ENCODE measurements at places on chromosomes 3 and 15.
A peak's percentile ranks its signal among the peaks of the same experiment; 100 is the strongest.

GRCh38 chr3:150124142-150124541 lies 153.4 kb upstream of the PFN2 start:
- DNase-seq, result no peak

GRCh38 chr3:140455521-140456214 lies 222.2 kb upstream of the TRIM42 start:
- peak; percentile 95 for DNase-seq

DNA sequence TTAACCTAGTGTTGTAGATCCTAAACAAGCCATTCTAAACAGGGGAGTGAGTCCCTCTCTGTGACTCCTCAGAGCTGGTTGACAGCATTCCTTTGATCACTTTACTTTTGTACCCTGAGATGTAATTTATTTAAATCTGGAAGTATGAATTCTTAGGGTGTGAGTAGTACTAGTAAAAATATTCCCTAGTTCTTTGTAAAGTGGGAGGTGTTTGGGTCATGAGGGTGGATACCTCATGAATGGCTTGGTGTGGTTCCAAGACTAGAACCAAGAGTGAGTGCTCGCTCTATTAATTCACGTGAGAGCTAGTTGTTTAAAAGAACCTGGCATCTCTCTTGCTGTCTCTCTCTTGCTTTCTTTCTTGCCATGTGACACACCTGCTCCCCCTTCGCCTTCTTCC lies 223.7 kb downstream of the SQOR start:
- no peak for DNase-seq

DNA sequence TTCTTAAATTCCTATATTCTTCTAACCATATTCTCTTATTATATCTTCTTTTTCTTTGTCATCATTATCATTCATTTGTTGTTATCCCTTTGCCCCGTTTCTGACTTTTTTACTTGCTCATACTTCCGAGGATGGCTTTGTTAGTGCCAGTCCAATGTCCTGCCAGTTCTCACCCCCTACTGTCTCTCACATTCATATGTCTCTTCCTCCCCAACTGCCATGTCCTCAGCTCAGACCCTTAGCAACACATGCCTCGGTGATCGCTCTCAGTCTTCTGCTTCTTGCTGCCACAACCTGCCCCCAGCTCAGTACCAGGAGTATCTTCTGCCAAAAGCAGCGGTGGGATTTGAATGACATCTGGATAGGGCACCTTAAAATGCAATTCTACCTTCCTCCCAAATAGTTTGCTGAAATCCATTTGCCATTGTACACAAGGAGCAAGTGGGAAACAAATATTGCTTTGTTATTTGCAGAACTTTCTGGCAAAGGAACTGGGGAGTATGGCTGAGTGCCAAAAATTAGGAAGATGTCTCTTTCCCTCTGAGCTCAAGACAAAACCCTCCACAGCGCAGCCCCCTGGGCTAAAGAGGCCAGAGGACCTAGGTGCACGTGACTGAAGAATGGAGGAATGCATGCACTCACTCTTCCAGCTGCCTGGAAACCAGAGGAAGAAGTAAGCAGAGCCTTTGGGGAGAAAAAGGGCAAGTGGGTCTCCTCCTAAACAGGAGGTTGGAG lies 57.7 kb upstream of the CTNNB1 start:
- DNase-seq, result no peak

GRCh38 chr3:117695871-117696645 lies 986.5 kb downstream of the TUSC7 start:
- DNase-seq, result no peak

DNA sequence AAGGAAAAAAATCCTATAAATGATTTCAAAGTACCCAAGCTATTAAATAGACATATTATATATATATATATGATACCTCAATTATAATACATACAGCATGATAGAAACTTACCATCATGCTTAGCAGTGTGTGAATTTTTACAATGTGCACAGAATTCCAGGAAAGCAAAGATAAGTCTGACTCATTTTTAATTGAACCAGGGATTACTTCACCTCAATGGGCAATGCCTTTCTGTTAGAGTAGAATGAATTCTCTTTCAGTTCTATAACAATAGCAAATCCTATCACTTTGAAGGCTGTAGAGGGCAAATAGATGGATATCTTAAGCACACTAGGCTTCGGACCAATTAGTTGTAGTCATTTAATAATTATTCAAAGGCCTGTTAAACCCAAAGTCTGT lies 54.8 kb upstream of the P3H2 start:
- no peak for DNase-seq

GRCh38 chr3:178059119-178059518 lies 477.1 kb upstream of the KCNMB2 start:
- no peak for DNase-seq

Measured in NCI-H524 (cell line).